ENCODE measurements at places on chromosomes 5 and 9. TPM values are rescaled to one million over a fixed set of nuclear protein-coding genes. Genes with fewer than 3 reads are reported as not detected.

GRCh38 chr9:8916771-8917170 lies 1117.2 kb upstream of the DMAC1 start:
- H3K36me3 ChIP-seq: no peaks in the 10 kb centered on the region
- H3K27me3 ChIP-seq: no peaks in the 10 kb centered on the region
- no peak overlapping the region for H3K4me3 ChIP-seq
- no peak for DNase-seq

- H3K4me1 ChIP-seq: no peaks in the 10 kb centered on the region
- H3K27me3 ChIP-seq: no peaks in the 10 kb centered on the region
- DNase-seq: no peak
- H3K4me3 ChIP-seq: no peak overlapping the region
These were observed 252.6 kb downstream of the ACTL7B start for GRCh38 chr9:108603141-108603540.

DNA sequence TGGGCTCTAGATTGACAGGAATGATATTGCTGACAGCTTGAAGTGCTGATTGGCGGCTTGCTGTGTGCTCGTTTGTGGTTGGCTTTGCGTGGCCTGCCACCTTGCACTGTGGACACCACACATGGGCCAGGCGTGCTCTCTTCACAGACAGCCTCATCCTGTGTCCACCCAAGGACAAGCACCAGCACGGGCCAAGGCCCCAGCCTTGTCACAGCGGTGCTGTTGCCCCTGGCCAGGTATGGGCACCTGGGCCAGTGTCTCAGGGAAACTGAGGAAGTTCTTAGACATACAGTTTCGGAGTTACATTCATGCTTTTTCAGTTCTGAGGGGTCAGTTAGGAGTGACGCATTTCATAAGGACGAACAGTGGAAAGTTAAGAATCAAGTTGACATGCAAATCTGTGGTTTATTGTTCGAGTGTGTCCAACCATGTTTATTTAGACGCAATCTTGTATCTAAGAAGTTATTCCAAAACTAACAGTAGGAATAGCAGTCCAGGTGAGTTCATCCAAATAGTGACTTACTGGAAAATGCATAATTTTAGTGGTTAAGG lies 125.9 kb downstream of the EHMT1 start:
- DNase-seq: no peak
- H3K36me3 ChIP-seq: peaks cover 8% of the 10 kb centered on the region
- peaks cover 13% of the 10 kb centered on the region for H3K4me1 ChIP-seq
- H3K4me3 ChIP-seq: no peak overlapping the region
- no peak overlapping the region for H3K27ac ChIP-seq

GRCh38 chr9:70113403-70114022 lies 69.9 kb downstream of the MAMDC2 start:
- no peak overlapping the region for H3K4me3 ChIP-seq
- peaks cover 27% of the 10 kb centered on the region for H3K27me3 ChIP-seq
- no peak overlapping the region for H3K27ac ChIP-seq
- H3K4me1 ChIP-seq: peaks cover 5% of the 10 kb centered on the region
- H3K36me3 ChIP-seq: no peaks in the 10 kb centered on the region
- DNase-seq: peak; percentile 48

DNA sequence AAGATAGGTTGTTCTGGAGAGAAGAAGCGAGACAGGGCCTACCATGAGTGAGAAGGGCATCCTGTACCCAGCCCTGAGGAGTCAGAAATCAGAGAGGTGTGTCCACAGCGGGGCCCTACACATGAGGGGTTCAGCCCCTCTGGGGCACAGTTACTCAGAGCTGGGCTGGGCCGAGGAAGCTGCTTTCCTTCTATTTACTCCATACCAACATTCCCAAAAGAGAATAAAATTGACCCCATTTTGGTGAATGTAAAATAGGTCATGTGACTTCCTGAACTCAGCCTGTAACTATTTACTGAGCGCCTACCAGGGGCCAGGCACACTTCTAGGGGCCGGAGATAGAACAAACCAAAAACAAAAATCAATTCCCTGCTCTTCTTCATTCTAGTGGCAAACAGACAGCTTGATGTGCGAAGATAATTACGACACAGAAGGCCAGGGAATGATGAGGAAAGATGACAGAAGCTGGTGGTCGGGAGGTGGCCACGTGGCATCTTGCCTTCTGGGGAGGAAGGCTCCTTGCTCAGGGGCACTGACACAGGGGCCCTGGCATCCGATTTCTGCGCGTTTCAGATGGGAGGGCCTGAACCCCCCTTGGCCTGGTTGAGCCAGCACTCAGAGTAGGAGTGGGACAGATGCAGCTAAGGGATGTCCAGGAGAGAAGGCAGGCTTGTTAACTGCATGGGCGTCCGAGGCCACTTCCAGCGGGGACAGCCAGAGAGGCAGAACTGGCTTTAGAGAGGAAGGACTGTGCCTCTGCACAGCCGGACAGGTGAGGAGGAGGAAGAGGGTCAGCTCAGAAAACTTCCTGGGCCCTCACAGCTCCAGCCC lies 121.8 kb downstream of the NSG2 start:
- H3K27ac ChIP-seq: no peak overlapping the region
- H3K27me3 ChIP-seq: no peaks in the 10 kb centered on the region
- no peak for DNase-seq
- H3K4me3 ChIP-seq: no peak overlapping the region
- H3K4me1 ChIP-seq: no peaks in the 10 kb centered on the region
- H3K36me3 ChIP-seq: no peaks in the 10 kb centered on the region

DNA sequence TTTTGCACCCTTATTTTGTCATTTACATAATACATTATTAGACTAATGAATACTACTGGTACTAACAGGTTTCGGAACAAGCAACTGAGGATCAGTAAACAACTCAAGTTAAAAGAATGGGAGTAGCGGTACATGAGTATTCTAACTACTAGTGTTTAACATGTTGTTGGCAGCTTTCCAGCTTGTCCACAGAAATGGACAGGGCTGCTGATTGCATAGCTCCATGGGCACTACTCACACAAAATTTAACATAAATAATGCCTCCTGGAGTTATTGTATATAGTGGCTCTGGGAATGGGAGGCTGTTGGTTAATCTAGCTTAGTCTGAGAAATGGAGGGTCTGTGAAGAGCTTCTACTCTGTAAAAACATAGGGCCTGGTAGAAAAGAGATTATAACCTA lies 6.7 kb downstream of the NCBP1 start:
- peaks cover 36% of the 10 kb centered on the region for H3K4me1 ChIP-seq
- H3K36me3 ChIP-seq: peaks cover 39% of the 10 kb centered on the region
- no peak overlapping the region for H3K27ac ChIP-seq
- no peak for DNase-seq
- H3K27me3 ChIP-seq: no peaks in the 10 kb centered on the region

DNA sequence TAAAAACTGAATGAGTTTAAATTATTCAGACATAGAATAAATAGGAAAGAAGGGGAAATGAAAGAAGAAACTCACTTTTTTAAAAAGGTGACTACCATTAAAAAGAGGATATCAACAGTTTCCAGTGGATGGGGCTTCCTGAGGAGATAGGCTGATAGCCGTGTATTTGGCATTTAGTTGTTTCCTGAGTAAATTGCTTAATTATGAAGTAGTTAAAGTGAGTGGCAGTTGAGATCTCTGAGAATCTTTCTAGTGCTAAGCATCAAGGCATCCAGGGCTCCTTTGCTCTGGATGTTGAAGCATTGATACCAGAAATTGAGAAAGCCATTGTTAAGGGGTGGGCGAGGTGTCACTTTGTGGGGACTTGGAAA lies 2.7 kb downstream of the TNFAIP8 start:
- peaks cover 33% of the 10 kb centered on the region for H3K36me3 ChIP-seq
- peaks cover 82% of the 10 kb centered on the region for H3K4me1 ChIP-seq
- no peak for DNase-seq
- H3K27me3 ChIP-seq: no peaks in the 10 kb centered on the region
- peak overlapping the region; percentile 91 for H3K4me3 ChIP-seq
- peak overlapping the region; percentile 80 for H3K27ac ChIP-seq

The ELOVL7 gene
- 0.87 TPM for total RNA-seq

The ACTBL2 gene
- total RNA-seq: not detected
